Mesothelial cell of epicardium (in vitro differentiated cells): ENCODE measurements at places on chromosomes 2 and 18.

GRCh38 chr2:22281033-22281432 is 1103.9 kb upstream of the KLHL29 start:
- peak; percentile 19 for DNase-seq

DNA sequence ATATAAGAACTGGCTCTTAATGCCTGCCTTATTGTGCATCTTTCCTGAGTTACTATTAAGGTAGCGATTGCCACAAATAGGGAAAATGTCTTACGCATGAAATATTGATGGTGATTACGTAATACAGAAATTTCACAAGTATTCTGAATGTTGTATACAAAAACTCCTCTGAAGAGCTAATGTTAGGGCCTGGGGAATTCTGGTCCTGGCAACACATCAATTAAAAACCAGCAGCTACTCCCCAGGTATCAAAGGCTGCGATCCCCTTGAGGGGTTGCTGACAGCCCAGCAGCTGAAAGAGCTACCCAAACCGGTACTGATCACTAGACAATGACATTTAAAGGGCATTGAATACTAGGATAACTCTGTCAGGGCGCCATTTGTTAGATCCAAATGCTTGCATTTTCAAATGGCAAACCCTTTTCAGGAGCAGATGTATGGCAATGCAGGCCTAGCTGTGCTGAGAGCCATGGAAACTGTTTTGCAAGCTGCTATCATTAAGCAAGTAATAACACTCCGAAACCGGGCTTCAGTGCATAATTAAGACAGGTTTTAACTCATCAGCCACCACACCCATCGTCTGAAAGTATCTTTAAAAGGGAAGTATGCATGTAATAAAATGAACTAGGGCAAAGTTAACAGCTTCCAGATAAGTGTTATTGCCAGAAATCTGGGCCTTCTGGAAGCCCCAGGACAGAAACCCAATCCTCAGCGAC is 78.4 kb downstream of the CLHC1 start:
- no peak for DNase-seq

- DNase-seq, result peak; percentile 83
These were observed at the start of gene CAD for GRCh38 chr2:27217173-27218121. TSS of gene CAD (plus strand) at chr2:27217369. CDS start at chr2:27217552, 183 bp downstream.

DNA sequence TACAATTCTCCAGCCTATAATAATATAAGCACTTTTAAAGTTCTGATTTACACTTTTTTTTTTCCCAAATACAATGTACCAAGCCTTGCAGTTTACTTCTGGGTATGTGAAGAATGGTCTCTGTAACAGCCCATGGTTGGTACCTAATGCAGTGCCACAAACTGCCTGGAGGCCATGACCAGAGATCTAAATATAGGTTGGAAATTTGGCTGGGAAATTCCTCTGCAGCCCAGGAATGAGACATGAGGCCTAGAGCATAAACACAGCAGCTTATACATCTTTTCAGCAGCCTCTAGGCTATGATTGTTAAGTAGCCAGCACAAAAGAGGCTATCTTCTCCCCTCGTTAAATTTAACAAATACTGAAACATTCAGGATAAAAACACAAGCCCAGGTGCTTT is 432.0 kb upstream of the FAM98A start:
- DNase-seq, result no peak

- no peak for DNase-seq
These were observed 651.3 kb downstream of the DCDC2C start for GRCh38 chr2:4354678-4355077.
